ENCODE measurements at places on chromosomes 5 and 9.

- DNase-seq: no peak
Observed at GRCh38 chr9:83336706-83337105, 201.5 kb downstream of the FRMD3 start.

GRCh38 chr9:120960001-120960400, 33.4 kb upstream of the TRAF1 start:
- no peak for DNase-seq

DNA sequence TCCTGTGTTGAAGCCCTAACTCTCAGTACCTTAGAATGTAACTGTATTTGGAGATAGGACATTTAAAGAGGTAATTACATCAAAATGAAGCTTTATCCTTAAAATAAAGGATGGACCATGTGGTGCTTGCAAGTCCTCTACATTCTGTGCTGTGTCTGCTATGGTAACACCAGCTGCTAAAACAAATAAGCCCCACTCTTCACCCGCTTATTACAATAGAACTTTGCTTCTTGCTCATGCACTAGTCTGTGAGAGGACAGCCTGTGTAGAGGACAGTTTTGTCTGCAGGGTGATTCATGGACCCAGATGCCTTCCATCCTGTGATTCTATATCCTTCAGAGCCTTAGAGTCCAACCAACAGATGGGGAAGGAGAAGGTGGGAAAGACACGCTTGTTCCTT, 12.5 kb upstream of the IGFBPL1 start:
- DNase-seq: no peak

- no peak for DNase-seq
Observed at GRCh38 chr9:18707061-18707461, 233.1 kb downstream of the ADAMTSL1 start.

DNA sequence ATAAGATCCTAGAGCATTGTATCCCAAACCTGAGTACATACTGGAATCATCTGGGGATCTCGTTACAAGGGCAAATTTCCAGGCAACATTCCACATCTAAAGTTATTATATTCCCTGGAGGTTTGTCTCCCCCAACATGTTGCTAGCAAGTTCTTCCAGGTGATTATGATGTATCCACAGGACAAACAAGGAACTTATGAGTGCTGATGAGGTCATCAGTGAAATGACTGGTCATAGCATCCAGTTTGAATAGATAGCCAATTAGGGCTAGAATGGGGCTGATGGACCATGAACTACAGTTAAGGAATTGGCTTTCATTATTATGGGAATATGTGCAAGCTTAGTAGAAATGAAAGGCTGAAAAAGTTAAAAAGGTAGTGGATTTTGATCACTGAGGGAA, 115.2 kb downstream of the CWC27 start:
- no peak for DNase-seq

DNA sequence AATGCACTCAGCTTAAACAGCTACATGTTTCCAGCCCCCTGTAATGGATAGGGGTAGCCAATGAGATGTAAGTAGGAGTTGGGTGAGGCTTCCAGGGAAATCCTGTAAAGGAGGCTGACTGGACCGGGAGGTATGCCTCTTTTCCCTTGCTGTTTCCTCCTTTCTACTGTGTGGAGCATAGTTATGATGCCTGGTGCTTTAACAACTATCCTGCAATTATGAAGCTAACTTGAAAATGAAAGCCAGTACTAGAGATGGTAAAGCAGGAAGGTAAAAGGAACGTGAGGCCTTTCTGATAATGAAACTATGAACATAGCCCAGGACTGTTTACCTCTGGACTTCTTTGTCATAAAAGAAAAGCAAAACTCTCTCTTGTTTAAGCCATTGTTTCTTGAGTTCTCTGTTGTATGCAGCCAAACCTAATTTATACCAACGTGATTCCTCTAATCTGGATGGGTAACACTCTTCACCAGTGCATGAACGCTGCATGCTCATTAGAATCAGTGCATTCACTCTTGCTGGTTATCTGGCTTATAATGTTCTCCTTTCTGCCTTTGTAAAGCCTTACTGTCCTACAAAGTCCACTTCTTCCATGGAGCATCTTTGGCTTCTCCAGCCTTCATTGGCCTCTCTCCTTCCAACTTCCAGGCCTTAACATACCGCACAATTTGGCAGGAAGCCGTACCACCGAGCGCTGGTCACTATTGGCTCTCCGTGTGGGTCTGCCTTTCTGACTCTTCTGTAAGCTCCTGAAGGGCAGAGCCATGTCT, 8.3 kb upstream of the ARHGEF28 start:
- no peak for DNase-seq
